Left ventricle myocardium inferior (tissue), 1 donor: ENCODE measurements at places on chromosomes 3 and 15.
A peak's percentile ranks its signal among the peaks of the same experiment; 100 is the strongest.

DNA sequence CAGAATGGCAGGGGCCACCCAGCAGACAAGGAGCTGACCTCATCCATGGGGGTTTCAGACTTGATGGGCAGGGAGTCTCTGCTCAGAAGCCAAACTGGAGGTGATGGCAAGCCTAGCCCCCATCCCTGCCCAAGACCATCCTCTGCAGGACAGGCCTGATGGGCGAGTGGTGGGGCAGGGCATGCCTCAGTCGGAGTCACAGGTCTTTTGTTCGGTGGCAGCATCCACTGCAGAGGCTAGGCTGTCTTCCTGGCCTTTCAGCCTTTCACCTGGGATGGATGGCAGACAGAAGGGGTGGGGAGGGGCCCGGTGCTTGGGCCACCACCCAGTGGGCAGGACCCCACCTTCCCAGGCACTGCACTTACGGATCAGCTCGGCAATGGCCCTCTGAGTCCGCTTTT is 44.4 kb downstream of the PTH1R start:
- DNase-seq: no peak

DNA sequence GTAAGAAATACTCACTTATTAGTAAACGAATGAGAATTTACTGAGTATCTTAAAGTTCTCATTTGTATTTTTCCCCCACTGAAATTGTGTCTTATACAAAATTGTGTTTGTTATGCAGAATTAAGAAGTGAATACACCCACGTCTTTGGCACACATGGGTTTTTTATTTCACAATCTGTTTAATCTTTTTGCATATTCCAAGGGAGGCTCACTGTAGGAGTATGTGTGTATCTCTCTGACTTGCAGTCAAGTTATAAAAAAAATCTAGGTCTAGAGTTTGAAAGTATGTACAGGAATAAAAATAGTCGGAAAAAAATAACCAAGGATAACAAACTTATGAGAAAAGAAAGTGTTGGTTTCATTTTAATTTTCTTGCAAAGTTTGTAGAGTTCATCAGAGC is 255.2 kb downstream of the PDCD6IP start:
- DNase-seq: no peak

- DNase-seq: peak; percentile 41
These were observed 32.2 kb upstream of the LACTB start for GRCh38 chr15:63089260-63090043.

DNA sequence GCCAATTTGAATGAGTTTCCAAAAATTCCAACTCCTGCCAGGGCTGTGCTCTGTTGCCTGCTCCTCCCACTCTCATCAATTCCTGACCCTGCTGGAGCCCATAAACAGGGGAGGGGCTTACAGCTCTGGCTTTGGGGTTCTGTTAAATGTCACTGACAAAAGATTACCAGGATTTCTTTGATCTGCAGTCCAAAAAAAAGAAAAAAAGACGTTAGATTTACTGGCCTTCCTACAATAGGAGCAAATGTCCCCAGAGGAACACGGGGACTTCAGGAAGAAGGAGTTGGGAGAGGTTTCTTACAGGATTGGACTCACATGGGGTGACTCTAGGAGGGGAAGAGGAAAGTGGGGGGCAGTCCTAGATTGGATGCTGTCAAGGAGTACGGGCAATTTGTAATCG is 84.3 kb upstream of the RNF7 start:
- no peak for DNase-seq

GRCh38 chr3:141360888-141361598 is 7.3 kb upstream of the ZBTB38 start:
- DNase-seq: no peak

DNA sequence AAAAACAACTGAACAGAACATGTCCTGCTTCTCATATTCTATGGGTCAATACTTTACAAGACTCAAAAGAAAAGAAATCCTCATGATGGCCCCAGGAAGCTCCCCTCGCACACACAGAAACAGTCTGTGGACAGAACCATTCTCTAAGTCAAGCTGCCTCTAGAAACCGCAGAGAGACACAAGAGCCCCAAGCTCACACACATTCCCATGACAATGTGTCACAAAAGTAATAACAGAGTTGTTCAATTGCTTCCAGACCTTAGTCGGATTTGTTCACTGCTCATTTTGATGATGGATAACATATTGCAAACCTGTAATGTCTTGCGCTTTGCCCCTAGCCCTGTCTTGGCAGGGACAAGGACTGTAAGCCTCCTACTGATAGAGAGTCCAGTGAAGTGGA is 60.9 kb downstream of the UMPS start:
- no peak for DNase-seq

DNA sequence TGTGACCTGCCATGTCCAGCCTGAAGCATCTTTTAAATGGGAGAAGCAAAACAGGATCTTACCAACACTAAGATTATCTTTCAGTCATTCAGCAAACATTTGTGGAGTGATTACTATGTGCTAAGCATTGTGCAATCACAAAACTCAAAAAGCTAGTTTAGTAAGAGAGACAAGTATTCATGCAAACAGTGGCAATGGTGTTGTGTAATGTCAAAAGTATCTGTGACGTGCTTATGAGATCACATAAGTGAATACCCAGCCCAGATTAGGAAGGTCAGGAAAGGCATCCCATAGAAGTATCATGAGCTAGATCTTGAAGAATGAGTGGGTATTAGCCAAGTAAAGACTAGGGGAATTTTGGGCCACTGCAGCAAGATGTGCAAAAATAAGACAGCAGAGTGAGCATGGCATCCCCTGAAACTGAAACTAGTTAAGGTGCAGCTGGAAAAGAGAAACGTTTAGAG is 32.1 kb downstream of the SEC62 start:
- DNase-seq: no peak

DNA sequence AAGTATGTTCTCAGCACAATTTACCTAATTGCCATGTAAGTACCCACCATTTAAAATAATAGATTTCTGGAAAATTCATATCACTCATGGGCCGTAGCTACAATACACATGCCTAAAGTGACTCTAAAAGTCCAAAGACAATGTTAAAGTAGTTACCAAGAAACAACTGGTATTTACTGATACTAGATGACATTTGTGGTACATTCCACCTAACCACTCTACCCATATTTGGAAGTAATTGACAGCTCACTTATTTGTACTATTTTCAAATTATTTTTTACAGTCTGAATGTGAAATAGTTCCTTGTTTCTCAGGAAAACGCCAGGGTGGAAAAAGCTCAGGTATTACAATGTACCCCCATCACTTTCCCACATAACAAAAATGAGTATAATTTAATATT is 573.0 kb downstream of the MECOM start:
- no peak for DNase-seq

DNA sequence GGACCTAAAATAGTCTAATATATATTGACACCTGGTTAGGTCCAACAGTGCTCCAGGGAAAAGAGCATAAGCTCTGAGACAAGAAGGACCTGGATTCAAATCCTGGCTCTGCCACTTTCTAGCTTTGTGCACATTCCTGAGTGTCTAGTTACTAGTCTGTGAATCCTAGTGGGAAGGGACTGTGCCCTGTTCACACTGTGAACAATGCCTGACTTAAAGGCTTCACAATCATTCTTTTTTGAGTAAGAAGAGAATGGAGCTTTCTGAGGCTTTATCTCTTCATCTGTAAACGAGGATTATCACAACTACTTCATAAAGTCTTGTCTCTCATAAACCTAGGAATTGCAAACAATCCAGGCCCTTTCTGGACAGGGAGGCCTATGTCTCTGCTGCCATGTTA is 235.9 kb downstream of the SOX2 start:
- DNase-seq: no peak

GRCh38 chr3:134145183-134145582 is 105.5 kb downstream of the RYK start:
- no peak for DNase-seq

DNA sequence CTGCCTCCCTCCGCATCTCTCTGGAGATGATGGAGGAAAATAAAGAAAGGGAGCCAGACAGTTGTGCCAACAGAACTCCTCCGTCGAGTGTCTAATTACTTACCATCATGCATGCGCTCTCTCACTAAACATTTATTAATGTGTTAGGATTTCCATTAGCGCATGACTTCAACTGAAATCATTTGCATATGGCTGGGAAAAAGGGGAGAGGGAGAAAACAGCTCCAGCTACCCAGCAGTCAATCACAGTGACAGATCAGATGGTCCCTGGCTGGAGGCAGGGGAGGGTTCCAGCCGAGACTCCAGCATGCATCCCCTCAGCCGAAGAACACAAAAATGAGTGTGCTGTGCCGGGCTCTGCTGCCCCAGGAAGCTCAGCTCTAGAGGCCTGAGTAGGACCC is 6.8 kb upstream of the RHO start:
- DNase-seq: no peak

- DNase-seq: no peak
These were observed 516.4 kb downstream of the GBE1 start for GRCh38 chr3:81245043-81245442.

- DNase-seq: peak; percentile 54
These were observed 1.5 kb upstream of the SKIL start for GRCh38 chr3:170355738-170356595.

DNA sequence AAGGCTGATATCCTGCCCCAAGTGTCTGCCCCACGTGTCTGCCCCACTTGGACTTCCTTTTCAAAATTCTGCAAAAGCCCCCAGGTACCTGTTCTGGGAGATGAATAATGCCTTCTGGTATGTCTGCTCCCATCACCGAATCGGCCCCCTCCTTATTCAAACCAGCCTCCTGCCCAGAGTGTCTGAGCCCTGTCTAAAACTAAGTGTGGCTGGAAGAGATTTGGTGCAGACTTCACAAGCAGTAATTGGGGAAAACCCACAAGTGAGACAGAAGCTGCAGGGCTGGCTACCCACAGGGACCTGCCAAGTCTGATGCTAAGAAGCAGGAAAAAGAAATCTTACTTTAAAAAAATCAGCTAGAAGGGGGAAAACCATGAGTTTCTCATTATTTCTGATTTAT is 85.1 kb downstream of the DUT start:
- DNase-seq: no peak

GRCh38 chr15:88389120-88389519 is 78.1 kb downstream of the MRPL46 start:
- no peak for DNase-seq

- DNase-seq: no peak
These were observed 72.8 kb downstream of the SENP2 start for GRCh38 chr3:185658943-185659342.

GRCh38 chr15:85745525-85746150 is 49.1 kb downstream of the KLHL25 start:
- no peak for DNase-seq

DNA sequence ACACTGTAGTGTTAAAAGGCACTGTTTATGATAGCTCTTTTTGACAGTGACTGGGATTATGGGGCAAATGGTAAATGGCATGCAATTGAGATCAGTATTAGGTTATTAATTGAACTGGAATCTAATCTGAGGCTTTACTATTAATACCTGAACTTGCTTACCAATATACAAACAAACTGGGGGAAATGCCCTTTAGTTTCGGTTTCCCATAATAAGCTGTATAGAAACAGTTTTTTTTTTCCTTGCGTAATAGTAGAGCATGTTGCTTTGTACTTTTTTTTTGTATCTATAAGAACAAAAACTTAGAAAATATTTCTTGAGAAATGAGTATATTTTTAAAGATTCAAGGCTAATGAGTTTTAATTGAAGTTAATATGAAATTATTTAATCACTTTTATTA is 95.0 kb downstream of the FNDC3B start:
- DNase-seq: no peak

DNA sequence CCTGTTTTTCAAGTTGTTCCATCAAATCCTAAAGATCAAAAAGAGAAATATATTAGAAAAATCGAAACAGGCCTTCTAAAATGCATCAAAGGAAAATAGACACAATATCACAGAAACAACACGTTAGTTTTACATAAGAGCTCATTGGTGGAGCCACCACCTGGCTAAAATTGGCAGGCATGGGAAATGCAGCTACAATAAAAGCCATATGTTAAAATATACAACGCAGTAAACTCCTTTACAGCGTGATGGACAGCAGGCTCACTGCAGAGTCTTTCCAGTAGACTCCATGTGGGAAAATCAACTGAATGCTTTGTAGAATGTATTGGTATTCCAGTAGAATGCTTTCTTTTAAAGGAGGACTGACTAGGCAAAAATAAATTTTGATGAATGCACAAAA is 40.9 kb upstream of the MYO5C start:
- no peak for DNase-seq

- DNase-seq: no peak
These were observed 74.2 kb downstream of the SNTN start for GRCh38 chr3:63726656-63727055.

DNA sequence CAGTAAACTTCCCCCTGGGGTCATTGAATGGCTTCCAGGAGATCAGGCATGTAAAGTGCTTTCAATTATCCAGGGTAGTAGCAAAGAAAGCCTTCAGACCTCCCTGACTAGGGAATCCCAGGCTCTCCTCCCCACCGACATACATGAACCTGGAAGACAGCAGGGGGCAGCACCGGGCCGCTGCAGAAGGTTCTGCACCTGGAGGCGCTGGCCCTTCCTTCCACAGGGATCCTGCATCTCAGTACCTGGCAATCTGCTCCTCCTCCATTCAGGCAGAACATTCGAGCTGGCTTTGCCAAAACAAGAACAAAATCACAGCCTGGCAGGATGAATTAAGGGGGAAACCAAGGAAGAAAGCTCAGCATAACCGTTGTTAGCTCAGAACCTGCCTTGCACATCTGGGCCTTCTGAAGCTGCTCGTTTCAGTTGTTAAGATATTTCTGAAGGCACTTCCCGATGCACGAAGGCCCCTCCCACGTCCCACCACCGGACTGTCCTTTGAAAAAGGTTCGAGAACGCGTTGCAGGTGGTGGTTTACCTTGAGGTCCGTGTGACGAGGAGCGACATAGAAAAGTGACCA is 237.7 kb downstream of the SLCO3A1 start:
- DNase-seq: no peak

DNA sequence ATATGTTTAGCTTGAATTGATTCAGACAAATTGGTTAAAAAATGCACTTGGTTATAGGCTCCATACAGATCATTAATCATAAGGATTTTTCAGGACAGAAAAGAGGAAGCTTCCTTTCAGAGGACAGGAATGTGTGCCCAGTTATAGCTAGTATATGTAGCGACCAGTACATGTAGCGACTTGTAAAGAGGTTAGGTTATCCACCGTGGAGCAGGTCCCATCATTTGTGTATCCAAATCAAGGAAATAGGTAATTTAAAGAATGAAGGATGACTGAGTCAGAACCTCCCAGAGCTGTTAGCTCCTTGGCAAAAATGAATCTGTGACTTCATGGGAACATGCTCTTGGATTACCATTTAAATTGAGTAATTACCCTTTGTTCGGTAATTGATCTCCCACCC is 15.8 kb upstream of the P2RY12 start:
- no peak for DNase-seq

GRCh38 chr3:134029734-134030378 is at the start of gene SLCO2A1:
SLCO2A1 (minus strand) TSS chr3:134029925; CDS start chr3:134029802, 123 bp downstream.
- peak; percentile 27 for DNase-seq

- DNase-seq: peak; percentile 85
These were observed 50.6 kb downstream of the IQSEC1 start for GRCh38 chr3:13022348-13023234.

- no peak for DNase-seq
These were observed 82.7 kb upstream of the SLC6A6 start for GRCh38 chr3:14319654-14320182.

DNA sequence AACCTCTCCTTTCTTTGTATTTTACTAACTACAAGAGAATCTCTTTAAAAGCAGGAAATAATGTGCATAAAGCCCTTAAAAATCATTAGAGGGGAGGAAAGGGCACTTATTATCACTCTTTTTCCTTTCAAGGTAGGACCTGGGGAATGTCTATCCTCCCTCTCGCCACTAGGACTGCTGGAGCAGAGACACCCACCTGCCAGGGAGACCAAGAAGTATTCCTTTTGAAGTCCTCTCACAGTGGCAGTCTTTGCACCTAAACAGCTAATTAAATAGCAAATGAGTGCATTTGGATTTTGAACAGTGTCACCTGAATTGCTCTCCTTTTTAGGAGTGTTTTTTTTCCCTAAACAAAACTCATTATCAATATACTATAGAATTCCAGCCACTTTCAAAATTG is 874.1 kb downstream of the ZPLD1 start:
- no peak for DNase-seq
